IPS-NIHi11 (cell line): ENCODE measurements at places on chromosomes 4 and X.

DNA sequence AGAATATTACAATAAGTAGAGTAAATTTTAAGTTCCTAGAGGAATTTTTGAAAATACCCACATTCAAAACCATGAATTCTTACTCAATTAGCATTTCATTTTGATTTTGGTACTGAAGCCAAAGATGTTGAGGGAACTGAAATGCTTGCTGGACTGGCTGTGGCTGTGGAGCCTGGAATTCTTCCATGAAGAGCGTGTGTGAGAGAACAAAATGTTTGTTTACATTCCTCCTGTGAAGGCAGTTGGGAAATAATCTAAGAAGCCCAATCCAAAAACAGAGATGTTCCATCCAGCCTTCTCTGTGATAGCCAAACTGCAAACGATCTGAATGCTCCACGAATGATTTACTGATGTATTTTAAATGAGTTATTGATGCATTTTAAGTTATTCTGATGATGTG lies 3.8 kb upstream of the ADH1B start:
- no peak for DNase-seq

GRCh38 chr4:1981251-1982058 lies 27.3 kb downstream of the NELFA start:
- DNase-seq = peak; percentile 85

GRCh38 chr4:184453365-184454160 lies 20.8 kb downstream of the IRF2 start:
- peak; percentile 63 for DNase-seq

DNA sequence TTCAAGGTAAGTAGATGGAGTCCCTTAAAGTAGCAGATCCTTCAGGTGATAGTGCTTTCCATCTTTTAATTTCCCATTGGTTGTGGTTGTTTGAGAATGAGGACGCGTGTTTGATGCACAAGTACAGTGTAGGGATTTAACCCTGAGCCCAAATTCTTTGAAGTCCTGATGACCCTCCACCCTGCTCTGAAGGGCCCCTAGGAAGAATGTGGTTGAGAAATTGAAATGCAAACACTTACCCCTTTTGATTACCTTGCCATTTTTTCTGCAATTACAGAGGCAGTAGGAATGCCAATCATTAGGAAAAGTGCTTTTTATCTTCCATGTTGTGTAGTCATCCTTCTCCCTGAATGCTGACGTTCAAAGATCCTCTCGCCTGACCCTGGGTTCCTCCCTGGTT lies 112.4 kb downstream of the ZNF518B start:
- DNase-seq = no peak
